Stimulated activated CD8-positive, alpha-beta memory T cell treated with anti-CD3 and anti-CD28 coated beads, Interleukin-2, amount 100 ng/mL, for 48 hours (primary cell): ENCODE measurements at places on chromosomes 4 and X.

DNA sequence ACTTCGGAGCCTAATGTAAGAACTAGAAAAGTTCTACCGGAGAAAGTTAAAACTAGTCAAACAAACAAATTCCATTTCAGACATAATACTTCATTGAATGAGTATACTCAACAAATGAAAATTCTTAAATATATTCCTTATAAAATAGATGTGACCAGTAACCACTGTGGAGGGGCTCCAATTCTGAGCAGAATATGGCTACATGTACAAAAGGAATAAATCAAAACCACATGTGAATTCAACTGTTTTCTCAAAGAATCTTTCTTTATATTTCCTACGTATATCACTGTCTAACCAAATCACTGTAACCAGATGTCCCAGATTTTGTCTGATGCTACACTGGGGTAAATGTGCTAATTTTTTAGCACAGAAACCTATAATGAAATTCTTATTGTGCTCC is 49.0 kb downstream of the HTN1 start:
- DNase-seq, result no peak

DNA sequence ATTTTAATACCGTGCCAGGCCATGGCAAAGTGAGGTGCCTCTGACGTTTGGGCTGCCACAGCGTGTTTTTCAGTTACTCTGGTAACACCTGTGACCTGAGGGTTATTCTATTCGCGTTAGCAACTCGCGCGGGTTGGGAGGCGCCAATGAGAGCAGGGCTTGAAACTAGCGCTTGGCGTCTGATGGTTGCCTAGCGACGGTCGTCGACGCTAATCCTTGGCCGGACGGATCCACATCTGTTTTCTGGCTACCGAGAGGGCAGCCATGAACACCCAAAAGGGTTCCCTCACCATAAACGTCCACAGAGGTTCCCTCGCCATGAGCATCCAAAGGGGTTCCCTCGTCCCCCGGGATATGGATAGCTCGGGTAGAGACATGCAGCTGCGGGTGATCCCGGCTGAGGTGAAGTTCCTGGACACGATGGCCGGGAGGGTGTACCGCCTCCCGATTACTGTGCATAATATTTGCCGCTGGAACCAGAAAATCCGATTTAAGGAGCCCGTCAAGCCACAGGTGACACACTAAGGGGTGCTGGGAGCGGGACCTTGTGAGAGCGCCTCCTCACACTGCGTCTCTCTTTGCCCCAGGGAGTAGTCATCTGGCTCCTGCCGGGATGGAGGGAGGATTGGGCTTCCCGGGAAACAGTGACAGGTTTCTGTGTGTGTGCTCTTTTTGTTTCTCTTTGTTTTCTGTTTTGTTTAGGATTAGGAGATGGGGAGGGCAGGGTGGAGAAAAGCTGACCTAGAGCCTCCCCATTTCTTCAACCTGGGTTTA is at the start of gene CFAP47:
TSS of gene CFAP47 (plus strand) at position 199 of the 774 bp plus-strand sequence. CDS start at position 265, 66 bp downstream.
- DNase-seq, result no peak

GRCh38 chr4:10740251-10740650 is 55.7 kb upstream of the CLNK start:
- DNase-seq, result no peak

- no peak for DNase-seq
Measured at GRCh38 chrX:149758068-149758714, 15.7 kb upstream of the HSFX1 start.
